ENCODE measurements at places on chromosomes 16 and 17.

DNA sequence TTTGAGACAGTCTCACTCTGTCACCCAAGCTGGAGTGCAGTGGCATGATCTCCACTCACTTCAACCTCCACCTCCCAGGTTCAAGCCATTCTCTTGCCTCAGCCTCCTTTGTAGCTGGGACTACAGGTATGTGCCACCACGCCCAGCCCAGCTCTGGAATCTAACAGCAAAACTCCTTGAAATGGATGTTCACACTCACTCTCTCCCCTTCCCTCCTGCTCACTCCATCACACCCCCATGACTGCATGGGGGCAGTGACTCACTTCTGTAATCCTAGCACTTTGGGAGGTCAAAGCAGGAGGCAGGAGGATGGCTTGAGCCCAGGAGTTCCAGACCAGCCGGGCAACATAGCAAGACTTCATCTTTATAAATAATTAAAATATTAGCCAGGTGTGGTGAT, 11.1 kb upstream of the TFAP4 start:
- no peak for DNase-seq

DNA sequence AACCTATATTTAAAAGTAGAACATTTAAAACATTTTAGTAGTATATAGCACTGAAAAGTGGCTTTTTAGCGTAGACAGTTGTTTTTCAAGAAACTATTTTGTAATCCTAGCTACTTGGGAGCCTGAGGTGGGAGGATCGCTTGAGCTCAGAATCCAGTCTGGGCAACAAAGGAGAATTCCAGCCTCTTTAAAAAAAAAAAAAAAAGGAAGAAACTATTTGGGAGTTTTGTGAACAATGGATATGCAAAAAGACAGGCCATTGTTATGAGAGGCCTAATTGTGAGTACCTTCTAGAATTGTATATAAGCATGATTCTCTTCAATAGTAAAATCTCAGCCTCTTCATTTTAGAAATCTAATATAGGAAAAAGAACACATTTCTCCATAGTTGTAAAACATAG, 17.6 kb downstream of the OMG start:
- DNase-seq, result no peak

GRCh38 chr17:75664099-75664549, 2.8 kb downstream of the RECQL5 start:
- DNase-seq, result no peak

GRCh38 chr17:17119106-17119505, 76.8 kb downstream of the MPRIP start:
- DNase-seq, result no peak

DNA sequence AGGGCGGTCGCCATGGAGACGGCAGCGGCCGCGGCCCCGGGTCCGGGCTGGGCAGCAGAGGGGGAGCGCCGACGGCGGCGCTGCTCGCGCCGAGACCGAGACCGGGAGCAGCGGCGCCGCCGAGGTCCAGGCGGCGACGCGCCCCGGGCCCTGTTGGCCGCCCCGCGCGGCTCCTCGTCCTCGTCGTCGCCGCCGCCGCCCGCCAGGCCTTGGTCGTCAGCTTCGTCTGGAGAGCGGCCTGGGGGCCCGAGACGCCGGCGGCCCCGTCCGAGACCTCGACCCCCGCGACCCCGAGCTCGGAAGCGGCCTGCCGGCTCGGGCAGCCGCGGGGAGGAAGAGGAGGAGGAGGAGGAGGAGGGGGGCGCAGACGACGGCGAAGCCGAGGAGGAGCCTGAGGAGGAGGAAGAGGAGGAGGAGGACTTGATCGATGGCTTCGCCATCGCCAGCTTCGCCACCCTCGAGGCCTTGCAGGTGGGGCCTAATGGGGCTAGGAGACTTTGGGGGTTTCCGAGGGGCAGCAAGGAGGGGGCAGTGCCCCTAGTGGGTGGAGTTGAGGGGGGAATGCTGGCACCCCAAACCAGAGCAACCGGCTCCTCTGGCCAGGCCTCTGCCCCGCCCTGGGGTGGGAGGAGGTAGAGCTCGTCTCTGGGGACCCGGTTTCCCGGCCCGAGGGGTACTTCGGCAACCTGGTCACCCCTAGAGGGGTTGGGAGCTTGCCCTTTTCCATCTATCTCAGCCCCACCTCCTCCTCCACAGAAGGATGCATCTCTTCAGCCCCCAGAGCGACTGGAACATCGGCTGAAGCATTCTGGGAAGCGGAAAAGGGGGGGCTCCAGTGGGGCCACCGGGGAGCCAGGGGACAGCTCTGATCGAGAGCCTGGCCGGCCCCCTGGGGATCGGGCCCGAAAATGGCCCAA, 1.5 kb downstream of the FBRS start:
- DNase-seq, result peak; percentile 58

GRCh38 chr16:75267631-75268264, 16.3 kb upstream of the BCAR1 start:
- no peak for DNase-seq

GRCh38 chr17:28887871-28888471, 9.6 kb downstream of the FLOT2 start:
- no peak for DNase-seq

DNA sequence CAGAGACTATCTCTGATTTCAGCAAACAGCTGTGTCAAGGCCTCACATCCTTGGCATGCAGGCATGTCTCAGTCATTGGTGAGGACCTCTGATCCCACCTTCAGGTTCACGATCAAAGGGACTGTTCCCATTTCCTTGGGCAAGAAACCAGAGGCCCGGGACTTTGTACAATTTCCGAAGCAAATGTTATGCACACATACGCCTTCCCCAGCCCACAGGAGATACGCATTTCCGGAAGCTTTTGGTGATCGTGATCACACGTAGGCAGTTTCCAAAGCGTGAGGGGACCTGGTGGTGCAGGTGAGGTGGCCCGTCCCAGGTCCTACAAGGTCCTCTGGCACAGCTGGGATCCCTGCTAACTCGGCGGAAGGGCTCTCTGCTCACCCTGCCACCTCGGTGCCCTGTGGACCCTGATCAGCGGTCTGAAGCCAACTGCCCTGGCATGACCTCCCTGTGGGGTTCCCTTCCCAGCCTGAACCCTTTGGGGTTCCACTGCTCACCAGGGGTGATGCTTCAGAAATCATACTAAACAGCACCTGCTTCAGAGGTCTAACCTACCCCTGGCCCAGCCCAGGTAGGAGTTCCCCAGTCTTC, 28.8 kb upstream of the KLHDC4 start:
- no peak for DNase-seq

GRCh38 chr17:42272162-42272907, 3.9 kb downstream of the STAT5B start:
- DNase-seq, result peak; percentile 74

GRCh38 chr17:59837308-59838051, 55.3 kb downstream of the TUBD1 start:
- peak; percentile 98 for DNase-seq

DNA sequence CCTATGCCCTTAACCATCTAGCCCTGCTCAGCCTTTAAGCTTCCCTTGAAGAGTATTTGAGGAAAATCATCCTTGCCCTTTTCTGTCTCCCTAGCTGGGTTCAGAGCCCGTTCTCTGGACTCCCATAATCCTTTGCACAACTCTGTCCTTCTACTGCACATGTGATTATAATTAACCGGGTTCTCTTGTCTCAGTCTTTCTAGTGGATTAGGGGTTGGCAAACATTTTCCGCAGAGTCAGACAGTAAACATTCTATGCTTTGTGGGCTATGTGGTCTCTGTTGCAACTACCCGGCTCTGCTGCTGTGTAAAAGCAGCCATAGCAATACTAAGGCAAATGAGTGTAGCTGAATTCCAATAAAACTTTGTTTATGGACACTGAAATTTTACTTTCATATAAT, 80.0 kb downstream of the CDRT15 start:
- no peak for DNase-seq

DNA sequence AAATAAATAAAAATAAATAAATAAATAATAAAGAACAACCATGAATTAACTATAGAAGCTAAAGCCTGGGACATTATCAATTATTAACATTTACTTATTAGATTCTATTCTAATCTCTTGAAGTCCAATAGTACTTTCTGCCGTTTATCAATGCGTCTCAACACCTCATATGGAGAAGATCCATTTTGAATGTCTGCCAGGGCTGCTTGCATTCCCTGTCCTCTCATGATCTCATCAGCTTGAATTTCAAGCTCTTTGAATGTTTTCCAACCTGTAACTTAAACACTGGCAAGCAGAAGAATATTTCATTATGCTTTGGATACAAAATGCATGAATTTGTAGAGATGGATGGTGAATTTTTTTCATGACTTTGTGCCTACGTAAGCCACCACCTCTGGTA, 191.9 kb upstream of the ANKFN1 start:
- no peak for DNase-seq

DNA sequence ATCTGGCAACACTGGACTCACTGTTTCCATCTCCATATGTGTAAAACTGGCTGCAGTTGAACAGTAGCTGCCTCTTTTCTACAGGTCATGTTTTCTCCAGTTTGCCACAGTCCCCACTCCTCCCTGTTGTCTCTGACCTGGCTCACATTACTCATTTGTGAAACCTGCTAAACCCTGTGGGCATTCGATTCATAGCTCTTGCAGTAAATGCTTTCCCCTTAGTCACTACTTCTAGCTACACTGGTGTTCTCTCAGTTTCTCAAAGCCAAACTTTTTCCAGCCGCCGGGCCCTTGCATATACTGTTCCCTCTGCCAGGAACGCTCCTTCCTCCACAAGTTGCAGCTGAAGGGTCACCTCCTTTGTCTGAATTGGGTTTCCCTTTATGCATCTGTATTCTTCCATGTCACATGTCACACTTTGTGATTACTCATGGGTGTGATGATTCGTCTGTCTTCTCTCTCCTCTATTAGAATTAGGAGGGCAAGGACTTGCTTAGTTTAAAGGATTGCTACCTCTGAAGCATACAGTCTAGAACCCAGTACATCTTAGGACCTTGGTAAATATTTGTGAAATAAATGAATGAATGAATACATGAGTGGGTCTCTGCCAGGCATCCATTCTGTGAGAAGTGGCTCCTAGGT, 15.0 kb upstream of the MT4 start:
- no peak for DNase-seq
